ENCODE measurements at places on chromosomes 12 and 14.

- no peak for DNase-seq
These were observed 116.0 kb downstream of the TTC6 start for GRCh38 chr14:37711356-37711830.

- no peak for DNase-seq
These were observed 265.0 kb upstream of the LRIG3 start for GRCh38 chr12:59185295-59185694.

- no peak for DNase-seq
These were observed 22.8 kb downstream of the FAIM2 start for GRCh38 chr12:49880756-49881414.

- peak; percentile 94 for DNase-seq
These were observed 40.0 kb upstream of the CAPRIN2 start for GRCh38 chr12:30794591-30795409.

- DNase-seq, result no peak
These were observed 172.4 kb upstream of the CAND1 start for GRCh38 chr12:67096533-67097318.

DNA sequence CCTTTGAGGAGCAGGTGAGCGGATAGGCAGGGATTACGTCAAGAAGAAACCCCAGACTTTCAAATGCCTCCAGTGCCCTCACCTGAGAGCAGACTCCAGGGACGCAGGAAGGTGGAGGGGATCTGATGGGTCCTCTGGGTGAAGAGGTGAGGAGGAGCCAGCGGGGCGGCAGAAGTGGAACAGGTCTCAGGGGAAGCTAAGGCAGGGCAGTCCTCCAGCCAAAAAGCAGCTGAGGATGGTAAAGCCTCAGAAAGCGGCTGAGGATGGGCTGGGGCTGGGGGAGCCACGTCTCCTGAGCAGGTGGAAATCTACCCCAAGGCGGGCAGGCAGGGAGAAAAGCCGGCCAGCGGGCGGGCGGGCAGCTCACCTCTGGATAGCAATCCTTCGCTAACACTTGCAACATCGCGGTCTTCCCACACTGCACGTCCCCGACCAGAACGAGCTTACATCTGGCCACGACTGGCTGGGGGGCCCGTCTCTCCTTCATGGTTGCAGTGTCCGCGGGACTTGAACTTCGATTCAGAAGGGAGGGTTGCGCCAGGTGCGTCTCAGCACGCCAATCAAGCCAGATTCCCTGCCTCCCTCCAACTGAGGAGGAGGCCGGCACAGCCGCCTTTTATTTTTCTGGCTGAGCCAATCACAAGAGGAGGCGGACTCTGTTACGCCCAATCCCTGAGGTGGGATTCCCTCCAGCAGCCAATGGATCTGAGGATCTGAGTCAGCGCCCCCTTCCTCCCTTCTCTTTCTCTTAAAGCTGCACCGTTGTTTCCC, at the start of gene RND1:
Gene RND1, minus strand, starts transcription at position 590 of the 771 bp plus-strand sequence. Its CDS starts 103 bp downstream, at position 487.
- DNase-seq, result peak; percentile 89

DNA sequence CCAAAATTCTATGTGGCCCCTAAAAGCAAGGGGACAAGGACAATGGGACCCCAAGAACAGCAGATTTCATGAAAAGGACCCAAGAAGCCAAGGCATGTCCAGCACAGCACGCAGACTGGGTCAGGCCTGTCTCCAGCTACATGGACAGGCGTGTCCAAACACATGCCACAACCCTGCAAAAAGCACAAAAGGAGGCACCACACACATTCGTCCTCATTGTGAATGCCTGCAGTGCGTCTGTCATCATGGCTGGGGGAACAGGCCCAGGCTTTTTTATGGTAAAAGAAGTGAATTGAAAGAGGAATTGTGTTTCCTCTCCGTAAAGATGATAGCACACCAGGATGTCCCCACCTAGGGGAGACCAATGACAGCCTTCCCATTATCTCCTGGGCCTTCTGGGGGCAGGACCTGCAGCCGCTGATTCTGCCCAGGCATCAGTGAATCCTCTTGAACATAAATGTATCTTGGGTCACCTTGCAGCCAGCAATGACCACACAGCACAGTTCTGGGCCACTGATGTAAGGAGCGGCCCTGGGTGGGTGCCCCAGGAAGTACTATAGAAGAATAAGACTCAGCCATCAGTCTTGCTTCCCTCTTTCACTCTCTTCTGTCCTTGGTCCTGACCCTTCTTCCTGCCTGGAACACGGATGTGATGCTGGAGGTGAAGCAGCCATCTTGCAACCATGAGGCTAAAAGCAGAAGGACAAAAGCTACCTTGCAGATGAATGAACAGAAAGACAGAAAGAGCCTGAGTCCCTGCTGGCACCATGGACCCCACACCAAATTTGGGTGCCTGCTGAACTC, 29.8 kb upstream of the C14orf180 start:
- no peak for DNase-seq

DNA sequence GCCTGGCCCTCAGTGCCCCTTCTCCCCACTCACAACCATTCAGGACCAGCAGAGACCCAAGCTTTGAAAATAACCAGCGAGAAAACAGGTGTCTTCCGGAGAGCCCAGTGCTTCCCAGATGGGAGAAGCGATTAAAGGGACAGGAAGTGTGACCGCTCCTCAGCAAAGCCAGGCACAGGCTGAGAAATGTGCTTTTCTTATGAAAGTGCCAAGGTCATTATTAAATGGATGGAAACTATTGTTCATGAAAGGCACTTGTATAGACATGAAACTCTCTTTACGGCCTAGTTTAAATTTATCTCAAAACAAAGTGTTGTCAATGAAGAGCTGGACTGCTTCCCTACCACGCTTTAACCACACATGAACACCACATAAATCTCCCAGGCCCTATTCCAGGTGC, 210.4 kb downstream of the SPTSSA start:
- DNase-seq, result no peak

DNA sequence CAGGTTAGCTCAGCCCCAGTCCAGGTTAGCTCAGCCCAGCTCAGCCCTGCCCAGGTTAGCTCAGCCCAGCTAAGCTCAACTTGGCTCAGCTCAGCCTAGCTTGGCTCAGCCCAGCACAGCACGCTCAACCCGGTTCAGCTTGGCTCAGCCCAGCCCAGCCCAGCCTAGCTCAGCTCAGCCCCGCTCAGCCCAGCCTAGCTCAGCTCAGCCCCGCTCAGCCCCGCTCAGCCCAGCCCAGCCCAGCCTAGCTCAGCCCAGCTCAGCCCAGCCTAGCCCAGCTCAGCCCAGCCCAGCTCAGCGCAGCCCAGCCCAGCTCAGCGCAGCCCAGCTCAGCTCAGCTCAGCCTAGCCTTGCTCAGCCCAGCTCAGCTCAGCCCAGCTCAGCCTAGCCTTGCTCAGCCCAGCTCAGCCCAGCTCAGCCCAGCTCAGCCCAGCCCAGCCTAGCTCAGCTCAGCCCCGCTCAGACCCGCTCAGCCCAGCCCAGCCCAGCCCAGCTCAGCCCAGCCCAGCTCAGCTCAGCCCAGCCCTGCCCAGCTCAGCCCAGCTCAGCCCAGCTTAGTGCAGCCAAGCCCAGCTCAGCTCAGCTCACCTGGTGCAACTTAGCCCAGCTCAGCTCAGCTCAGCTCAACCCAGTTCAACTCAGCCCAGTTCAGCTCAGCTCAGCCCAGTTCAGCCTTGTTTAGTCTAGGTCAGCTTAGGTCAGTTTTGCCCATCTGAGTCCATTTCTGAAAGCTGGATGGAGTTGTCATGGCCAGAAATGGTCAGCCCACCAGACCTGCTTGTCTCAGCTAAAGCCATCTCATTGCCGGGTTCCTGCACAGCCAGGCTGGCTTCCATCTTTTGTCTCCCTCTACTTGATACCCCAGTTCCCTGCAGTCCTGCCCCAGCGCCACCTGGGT, 333.6 kb downstream of the TMEM121 start:
- DNase-seq, result no peak

DNA sequence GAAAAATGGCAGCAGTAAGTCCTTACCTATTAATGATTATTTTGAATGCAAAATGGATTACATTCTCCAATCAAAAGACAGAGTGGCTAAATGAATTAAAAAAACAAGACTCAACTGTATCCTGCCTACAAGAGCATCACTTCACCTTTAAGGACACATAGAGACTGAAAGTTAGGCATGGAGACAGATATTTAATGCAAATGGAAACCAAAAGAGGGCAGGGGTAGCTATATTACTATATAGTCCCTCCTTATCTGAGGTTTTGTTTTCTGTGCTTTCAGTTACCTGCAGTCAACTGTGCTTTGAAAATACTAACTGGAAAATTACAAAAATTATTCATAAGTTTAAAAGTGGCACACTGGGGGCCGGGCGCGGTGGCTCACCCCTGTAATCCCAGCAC, 17.2 kb downstream of the NECAP1 start:
- no peak for DNase-seq

DNA sequence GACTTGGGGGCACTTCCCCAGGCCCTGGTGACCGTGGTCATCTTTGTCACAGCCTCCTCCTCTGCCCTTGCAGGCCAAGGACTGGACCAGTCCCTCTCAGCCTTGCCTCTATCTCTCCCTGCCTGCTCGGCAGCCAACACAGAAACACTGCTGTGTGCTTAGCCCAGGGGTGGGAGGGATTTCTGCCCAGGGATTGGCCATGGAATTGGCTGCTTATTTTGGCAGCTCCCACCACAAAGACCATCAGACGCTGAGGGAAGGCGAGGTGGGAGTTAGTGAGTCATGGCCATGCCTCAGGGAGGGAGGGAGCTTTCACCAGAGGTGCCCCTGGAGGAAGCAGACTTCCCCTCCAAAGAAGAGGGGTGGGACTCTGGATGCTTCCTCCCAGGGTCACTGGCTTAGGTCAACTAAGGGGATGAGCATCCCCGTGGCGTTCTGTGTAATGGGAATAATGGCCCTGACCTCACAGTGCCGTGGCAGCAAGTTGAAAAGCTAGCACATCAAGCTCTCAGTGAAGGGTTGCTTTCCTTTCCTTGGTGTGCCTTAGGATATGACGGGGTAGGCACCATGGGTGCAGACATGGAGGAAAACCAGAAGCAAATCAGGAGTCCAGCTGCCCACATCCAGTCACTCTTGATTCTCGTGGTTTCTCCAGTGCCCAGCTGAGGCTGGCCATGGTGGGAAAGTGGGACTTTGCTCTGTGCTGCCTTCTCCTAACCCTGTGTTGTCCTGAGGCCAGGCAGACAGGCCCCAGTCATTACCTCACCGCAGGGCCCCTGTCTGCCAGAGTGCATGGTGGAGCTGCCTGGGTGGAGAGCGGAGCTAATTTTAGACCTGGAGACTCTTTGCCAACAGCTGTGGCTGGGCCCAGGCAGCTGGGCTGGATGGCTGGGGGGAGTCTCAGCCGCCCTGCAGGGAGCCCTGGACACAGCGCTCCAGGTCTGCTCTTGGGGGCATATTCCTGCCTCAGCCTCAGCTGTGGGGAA, 21.4 kb downstream of the B4GALNT3 start:
- no peak for DNase-seq

DNA sequence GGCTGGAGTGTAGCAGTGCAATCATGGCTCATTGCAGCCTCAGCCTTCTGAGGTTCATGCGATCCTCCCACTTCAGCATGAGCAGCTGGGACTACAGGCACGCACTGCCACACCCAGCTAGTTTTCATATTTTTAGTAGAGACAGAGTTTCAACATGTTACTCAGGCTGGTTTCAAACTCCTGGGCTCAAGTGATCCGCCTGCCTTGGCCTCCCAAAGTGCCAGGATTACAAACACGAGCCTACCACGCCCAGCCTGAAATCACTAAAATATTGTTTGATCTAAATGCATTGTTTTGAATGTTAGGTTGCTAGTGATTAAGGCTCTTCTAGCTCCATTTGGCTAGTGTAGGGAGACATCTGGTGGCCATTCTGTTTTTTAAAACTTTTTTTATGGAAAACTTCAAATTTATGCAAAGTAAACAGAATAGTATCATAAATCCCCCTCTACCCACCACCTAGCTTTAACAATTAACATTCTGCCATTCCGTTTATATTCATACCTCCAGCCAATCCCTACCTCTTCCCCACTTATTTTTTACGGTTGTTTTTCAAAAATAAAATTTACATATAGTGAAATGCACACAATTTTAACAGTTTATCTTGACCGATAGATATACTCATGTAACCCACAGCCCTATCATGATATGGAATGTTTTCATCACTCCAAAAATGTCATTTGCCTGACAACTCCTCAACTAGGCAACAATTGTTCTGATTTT, 37.8 kb downstream of the MYO1H start:
- DNase-seq, result peak; percentile 51
